Eye (tissue), 1 donor: ENCODE measurements at places on chromosomes 6 and 20.

GRCh38 chr20:53749499-53749898, 155.9 kb upstream of the ZNF217 start:
- DNase-seq, result no peak

- no peak for DNase-seq
Observed at GRCh38 chr6:17193106-17193775, 87.9 kb upstream of the RBM24 start.

DNA sequence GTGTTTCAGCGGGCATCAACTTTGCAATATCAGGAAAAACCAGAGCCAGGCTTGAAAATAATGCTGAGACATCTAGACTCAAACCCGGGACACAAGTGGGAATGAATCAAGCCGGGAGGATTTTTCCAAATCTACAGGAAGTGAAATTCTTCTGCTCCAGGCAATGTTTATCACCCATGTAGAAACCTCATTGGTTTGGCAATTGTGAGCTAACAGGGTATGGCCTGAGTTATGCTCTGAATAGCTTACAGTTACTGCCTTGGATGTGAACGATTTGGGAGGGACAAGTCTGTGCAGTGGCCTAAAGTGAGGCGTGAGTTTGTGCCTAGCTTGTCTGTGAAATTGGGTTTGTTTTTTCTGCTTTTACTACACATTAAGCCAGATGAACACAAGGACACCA, 87.4 kb downstream of the PCSK2 start:
- peak; percentile 33 for DNase-seq

DNA sequence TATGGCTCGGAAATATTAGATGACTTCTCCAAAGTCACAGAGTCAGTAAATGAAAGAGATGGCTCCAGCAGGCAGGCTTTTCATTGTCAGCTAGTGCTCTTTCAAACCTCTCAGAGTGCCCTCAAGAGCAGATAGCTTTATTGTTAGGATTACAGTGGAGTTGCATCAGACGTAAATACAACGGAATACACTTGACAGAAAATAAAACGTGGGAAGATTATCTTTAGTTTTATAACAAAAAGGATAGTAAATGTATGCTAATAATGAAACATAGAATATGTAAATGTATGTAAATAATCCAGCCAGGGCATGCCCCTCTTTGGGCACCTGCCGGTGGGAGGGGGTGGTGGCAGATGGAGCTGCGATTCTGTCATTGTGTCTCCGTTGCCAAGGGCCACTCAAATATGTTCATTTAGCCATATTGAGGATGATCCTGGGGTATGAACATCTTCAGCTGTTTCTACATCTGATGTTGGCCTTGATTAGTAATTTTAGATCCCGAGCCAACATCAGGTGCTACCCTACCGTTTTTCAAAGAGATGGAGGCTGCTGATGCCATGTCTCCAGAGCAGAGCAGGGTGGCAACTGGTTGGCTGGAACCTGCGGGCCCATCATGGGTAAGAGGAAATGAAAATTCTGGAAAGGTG, 358.3 kb upstream of the SULF2 start:
- no peak for DNase-seq

- DNase-seq, result no peak
Observed at GRCh38 chr6:42279966-42280629, 62.4 kb upstream of the MRPS10 start.

DNA sequence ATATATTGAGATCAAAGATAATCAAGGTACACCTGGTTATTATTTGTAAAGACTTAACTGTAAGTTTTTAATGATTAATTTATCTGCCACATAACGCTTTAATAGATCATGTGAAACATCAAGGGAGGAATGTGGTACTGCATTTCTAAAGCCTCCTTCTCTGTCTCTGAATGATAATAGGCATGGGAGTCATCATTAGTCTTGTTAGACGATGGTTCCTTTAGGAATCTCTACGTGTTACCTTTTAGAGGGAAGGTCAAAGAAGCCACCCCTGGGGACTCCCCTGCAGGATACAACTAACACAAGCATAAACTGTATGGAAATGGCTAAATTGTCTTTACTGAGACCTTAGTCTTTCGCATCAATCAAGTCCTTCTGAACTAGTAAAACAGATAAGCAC, 173.6 kb upstream of the MCHR2 start:
- DNase-seq, result no peak

DNA sequence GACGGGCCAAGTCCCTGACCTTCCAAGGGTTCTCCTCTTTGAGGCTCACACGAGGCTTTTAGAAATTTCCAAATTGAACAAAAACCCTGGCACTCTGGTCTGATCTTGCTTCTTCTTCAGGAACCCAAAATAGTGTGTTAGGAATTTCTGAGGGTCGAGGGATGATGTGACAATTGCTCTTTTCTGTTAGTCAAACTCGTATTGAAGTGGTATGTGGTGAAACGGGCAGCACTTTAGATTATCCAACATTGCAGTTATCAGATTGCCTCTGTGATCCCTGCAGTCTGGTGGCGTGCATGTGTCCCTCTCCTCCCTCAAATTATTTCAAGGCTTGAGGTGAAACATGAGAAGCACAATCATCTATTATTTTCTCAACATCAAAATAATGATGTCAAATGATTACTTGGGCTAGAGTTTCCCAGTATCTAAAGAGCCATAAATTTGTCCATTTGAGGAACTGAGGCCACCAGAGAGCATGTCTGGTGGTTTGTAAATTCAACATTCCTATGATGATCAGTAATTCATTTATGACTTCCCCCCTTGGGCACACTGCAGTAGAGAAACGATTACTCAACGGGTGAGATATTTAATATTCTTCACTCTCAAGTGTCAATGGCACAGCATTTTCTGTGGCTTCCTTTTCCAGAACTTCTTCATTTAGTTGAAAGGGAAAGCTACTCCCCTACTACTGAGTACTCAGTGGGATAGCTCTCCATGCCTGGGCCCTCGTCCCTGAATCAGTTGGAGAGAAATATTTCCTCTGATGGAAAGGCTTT, 308.6 kb upstream of the MAP3K7 start:
- peak; percentile 17 for DNase-seq

- DNase-seq, result no peak
Observed at GRCh38 chr6:154482858-154483257, 27.6 kb downstream of the CNKSR3 start.

- peak; percentile 27 for DNase-seq
Observed at GRCh38 chr20:19903168-19903811, 113.9 kb upstream of the NAA20 start.

GRCh38 chr6:56532766-56533551, 109.7 kb downstream of the DST start:
- DNase-seq, result peak; percentile 45

GRCh38 chr6:167934426-167934864, 63.0 kb upstream of the KIF25 start:
- no peak for DNase-seq

DNA sequence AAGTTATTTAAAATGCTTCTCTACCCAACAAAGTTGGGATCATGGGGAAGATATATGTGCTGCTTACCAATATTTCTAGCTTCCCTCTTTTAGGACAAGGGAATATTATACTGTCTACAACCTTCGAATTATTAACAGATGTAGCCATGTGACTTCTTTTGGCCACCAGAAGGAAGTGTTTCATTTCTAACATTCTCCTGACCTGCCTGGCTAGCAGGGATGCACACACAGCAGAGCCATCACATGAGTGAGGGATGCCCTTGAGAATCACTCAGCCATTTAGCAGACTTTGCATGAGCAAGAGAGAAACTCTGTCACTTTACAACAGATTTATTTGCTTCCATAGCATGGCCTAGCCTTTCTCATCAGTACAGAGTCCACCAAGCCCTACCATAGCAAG, 230.7 kb upstream of the MARCKS start:
- DNase-seq, result no peak

- DNase-seq, result peak; percentile 83
Observed at GRCh38 chr6:129635396-129636130, 74.4 kb downstream of the ARHGAP18 start.

GRCh38 chr6:125014661-125014957, 52.4 kb downstream of the RNF217 start:
- no peak for DNase-seq

DNA sequence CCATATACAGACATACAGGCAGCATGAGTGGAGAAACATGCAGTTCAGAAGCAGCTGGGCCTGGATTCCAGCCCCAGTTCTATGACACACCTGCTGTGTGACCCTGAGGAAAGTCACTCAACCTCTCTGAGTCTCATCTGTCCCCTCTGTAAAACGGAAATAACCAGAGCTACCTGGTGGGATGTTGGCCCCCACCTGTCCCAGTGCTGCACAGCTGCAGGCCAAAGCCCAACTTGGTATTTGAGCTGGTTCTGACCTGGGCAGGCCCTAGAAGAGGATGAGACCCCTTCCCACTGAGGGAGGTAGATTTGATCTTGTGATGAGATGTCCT, 55.5 kb downstream of the PPP1R16B start:
- DNase-seq, result no peak

DNA sequence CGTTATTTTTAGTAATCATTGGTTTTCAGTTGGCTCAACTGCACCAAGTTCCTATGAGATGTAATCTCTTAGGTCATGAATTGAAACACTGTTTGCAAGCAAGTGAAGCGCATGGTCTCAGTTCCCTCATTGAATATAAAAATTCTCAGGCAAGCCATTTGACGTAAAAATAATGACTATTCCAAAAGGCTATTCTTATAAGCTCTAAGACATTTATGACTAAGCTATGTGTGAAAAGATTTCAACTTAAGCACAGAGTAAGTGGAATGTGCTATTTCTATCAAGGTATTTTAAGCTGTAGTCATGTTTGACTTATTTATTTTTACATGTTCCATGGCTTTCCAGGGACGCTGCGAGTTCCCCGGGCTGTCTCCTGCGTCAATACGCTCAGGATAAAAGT, 248.5 kb downstream of the THBS2 start:
- no peak for DNase-seq

DNA sequence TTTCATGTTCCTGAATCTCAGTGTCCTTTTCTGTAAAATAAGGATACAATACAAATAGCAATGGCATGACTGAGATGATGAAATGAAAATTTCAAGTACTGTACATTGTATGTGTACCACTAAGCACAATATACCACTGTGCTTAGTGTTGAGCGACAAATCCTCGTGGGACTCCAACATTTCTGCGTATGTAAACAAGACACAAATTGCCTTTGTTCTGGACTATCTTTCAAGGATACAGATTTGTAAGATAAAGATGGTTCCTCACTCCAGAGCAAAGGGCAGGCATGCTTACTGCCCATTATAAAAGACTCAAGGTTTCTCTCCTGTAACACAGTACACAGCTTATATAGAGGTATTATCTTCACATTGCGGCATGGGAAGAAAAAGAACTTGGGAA, 6.0 kb downstream of the RARS2 start:
- no peak for DNase-seq

DNA sequence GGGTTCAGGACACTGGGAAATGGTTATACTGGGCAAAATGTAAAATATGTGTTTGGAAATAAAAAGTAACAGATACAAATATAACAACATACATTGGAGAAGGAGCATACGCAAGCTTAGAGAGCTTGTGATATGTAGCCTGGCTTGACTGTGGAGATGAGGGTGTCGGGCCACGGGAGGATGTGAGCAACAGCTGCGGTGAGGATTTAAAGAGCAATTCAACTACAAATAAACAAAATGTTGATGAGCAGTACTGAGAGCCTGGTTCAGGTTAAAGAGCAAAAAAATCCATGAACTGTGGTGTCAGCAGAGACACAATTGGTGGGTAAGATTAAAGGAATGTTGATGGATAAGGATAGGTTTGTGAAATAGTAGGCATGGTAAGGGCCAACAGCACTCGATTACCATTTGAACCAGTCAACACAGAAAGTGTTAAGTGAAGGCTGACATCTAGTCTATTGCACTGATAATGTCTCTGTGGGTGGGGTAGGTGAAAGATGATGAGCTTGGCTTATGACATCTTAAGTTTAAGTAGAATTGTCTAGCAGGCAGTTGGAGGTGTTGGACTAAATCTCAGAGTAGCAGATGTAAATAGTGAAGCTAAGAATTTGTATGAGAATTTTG, 723.2 kb downstream of the EPM2A start:
- no peak for DNase-seq

- no peak for DNase-seq
Observed at GRCh38 chr6:149014631-149015534, 268.1 kb downstream of the UST start.

DNA sequence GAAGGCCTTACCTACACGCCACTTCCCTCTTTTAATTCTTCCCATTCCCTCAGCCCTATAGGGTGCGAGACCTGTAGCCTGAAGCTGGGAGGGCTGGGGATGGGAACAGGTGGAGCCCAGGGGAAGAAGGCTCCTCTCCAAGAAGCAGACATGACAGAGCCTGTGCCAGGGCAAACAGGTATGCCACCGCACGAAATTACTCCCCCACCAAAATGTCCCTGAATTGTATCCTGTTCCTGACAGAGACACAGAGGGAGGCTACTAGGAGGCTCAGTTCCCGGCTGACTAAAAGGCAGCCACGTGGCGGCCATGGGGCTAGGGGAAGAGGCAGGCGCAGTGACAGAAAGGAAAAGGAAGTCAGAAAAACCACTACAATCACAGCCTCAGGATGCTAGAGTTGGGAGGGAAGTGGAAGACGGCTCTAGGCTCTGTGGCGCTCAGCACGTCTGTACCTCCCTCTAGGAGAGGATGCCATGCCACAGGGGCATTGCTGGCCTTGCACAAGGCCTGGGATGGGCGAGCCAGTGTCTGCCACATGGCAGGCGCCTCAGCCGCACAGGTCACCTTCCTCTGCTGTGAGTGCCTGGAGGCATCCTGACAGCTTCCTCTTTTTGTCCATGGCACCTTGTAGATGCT, 27.7 kb downstream of the TFEB start:
- no peak for DNase-seq

- DNase-seq, result peak; percentile 95
Observed at GRCh38 chr20:36173451-36173933, 19.0 kb downstream of the EPB41L1 start.

DNA sequence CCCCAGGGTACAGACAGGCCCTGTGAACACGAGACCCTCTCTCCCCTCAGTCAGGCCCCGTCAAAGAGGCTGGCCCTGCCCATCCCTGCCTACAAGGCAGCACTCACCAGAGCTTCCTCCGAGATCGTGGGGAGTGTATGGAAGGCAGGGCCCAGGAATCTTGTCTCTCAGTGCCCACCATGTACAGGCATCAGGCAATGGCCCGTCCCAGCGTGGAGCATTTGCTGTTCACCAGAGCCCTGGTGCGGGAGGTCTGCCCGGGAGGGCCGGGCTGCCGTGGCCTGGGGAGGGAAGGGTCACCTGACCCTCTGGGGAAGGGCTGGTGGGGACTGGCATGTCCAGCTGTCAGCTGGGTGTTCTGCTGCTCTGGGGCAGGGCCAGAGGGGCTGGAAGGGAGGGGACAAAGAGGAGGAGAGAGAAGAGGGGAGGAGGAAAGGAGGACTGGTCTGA, at the start of gene IP6K3:
IP6K3 (minus strand) TSS at position 255 of the 450 bp plus-strand sequence. CDS start 11,429 bp downstream, outside the sequence.
- peak; percentile 51 for DNase-seq

DNA sequence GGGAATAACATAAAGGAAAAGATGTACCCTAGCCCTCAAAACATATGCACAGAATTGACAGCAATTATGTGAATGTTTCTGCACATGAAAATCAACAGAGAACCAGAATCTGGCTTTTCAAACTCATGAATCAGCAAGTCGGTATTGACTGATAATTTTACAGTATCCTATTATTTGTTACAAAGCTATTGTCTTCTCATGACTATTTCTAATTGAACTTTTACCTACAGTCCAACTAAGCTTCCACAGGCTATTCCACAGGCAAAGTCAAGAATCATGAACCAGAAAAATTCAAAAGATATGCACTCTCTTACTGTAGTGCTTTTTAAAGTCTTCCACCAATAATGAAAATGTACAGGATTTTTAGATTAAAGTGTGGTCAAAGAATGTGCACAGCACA, 49.1 kb upstream of the DST start:
- DNase-seq, result no peak
